Non-pigmented ciliary epithelial cell (primary cell): ENCODE measurements at places on chromosomes 6 and 20.

DNA sequence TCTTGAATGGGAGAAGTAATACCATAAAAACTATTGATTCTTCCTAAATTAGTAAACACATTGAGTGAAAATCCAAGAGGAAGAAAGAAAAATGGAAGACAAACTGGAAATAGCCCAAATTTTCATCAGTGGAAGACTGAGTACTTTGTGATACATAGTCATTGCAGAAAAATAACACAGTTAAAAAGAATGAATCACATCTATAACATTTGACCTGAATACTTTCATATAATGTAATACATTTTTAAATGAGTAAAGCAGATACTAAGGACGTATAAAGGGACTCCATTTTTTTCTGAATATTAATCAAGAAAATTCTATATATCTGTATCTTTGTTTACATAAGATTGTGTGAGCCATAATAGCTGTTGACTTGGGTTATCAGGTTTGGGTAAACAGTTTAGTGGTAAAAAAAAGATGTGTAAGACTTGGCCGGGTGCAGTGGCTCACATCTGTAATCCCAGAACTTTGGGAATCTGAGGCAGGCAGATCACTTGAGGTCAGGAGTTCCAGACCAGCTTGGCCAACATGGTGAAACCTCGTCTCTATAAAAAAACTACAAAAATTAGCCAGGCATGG, 4.3 kb upstream of the SLC17A2 start:
- DNase-seq = no peak

DNA sequence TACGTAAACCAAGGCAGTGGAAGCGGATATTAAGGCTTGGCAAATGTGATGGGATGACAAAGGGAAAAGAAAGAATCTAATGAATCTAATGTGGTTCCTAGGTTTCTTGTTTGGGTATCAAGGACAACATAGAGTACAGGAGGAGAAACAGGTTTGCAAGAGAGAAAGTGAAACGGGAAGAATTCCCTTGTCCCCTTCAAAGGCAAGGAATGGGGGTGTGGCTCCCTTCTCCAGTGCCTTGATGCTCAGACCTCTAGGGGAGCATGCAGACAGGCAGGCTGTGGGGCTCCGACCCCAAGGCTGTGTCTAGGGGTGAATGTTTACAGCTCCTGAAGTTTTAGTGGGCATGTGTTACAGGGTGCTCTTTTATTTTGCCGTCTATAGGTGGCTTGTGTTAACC, 317.5 kb upstream of the HSF2 start:
- no peak for DNase-seq

GRCh38 chr6:139639507-139639906, 265.1 kb upstream of the CITED2 start:
- no peak for DNase-seq

DNA sequence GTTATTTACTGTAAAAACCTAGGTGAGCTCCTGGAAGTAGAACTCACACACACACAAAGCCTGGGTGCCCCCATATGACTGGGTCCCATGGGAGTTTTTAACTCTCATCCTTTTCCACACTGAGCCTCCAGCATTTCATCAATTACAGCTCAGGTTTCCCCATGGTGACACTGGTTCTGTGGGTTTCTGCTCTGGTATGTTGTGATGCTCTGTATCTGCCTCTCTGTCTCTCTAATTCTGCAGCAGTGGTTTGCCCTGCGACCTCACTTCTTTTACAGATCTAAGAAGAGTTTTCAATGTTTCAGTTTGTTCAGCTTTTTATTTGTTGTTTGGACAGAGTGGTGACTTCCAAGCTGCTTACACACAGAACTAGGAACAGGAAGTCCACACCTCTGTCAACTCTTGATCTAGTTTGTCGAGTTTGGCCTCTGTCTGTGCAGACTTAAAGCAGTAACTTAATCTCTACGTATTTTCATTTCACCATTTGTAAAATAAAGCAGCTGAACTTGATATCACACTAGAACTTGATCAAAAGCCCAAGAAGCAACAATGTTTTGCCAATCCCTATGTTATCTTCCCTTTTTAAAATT, 554.3 kb downstream of the EPHA7 start:
- no peak for DNase-seq

- DNase-seq = no peak
Observed at GRCh38 chr6:32867022-32867477, 13.1 kb downstream of the PSMB9 start.

DNA sequence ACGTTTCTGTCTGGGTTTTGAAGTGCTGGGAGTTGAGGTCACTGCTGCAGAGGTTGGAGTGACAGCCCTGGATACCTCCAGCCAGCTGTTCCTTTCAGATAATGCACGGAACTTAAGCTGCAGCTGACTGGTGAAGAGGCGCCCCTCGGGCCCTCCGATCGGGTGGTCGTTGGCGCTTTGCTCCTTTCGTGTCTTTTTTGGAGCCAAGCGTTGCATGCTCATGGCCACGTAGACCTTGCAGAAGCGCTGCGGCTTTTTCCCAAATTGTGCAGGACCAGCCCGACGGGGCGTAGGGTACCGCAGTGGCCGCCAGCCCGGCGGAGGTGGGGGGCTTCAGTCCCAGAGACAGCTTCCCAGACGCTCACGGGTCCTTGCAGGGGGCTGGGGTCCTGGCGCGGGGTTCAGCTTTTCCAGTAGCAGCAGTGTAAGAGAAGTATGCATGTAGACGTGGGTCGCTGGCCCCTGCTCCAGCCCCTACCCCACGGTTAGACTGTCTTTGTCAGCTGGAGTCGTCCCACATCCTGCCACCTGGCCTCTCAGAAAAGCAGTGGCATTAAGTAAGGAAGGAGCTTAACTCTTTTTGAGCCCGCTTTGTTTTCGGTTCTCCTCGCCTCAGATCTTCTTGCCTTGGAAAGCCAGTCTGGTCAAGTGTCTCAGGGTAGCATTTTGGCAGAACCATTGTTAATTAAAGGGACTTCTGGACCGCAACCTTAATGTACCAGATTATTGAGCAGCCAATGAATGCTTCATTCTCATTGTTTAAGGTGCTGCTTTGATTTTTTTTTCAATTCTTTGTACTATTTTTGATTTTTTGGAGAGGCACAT, 838 bp downstream of the TNFAIP3 start:
- DNase-seq = no peak

GRCh38 chr6:52503851-52504781, 72.7 kb downstream of the TRAM2 start:
- no peak for DNase-seq

DNA sequence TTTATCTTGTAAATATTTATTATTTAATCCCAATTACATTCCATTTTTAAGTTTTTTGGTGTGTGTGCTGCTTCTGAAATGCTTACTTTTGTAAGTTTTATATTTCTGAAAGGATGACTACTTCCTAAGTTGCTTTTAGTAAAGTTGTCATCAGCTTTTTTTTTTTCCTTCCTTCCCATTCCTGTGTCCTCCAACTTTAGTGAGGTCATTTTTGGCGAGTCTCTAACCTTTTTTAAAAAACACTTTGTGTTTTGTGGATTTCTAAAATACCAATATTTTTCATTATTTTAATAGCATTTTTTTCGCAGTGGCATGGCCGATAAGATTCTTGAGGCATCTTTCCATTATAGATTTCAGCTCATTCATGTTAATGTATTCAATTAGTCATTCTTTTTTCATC, 30.9 kb downstream of the FIG4 start:
- DNase-seq = no peak

DNA sequence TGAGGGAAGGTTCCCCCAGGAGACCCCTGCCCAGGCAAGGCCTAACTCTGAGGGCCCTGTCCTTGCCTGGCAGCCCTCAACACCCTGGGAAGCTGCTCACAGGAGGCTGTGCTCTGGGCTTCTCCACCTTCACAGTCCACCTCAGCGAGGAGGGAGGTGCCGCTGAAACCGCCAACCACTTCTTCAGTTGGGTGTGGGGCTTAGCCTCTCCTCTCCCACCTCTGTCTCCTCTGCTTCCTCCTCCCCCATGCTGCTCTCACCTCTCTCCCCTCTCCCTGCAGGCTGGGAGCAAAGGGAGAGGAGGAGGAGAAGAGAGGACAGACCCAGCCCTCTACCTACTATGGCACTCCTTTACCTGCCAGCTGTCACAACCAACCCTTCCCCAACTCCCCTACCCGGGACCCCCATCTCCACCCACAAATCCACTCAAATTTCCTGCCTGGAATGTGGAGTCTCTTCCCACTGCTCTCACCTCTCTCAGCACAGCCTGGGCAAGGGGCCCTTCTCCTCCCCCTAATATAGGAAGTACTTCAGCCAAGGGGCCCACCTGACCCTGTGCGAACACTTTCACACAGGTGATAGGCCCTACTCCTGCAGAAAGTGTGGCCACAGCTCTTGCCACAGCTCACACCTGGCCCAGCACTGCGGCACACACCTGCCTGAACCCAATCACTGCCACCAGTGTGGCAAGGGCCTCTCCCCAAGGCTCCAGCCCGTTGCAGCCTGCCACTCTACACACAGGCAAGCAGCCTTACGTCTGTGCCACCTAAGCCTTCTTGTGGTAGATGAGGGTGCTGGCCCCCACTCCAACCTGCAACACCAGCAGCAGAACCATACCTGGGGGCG, 7.2 kb downstream of the RING1 start:
- DNase-seq = no peak

DNA sequence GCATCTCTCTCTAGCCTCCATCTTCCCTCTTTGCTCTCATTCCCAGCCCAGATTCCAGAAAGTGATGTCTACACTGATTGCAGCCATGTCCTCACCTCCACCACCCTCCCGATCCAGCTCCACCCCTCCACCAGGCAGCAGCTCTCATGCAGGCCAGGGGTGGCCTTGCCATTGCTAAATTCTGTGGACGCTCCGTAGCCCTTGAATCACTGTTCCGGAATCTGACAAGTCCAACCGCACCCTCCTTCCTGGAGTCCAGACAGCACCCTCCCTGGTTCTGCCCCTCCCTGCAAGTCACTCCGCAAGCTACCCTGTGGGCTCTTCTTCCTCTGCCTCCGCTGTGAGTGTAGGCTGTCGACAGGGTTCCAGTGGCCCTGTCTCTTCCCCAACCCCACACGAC, 26.2 kb downstream of the TNXB start:
- no peak for DNase-seq

GRCh38 chr6:126233192-126233591, 106.7 kb upstream of the CENPW start:
- no peak for DNase-seq

GRCh38 chr20:63457737-63458136, 14.7 kb downstream of the KCNQ2 start:
- no peak for DNase-seq

DNA sequence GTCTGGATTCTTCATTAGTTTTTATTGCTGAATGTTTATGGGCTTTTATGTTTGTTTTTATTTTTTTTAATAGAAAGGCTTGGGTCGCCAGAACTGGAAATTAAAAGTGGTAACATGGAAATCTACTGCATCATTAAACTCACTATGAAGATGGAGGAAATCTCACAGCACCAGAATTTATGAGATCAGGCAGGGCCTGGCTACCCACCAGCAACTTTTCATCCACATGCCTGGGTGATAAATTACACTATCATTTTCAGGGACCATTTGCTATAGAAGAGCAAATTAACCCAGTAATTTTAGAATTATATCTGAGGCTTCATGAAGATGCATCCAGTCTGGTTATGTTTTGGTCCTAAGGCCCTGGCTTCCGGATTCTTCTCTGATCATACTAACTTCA, 57.8 kb upstream of the PLCB4 start:
- no peak for DNase-seq

- DNase-seq = no peak
Observed at GRCh38 chr20:34622821-34623451, 54.0 kb downstream of the PIGU start.

DNA sequence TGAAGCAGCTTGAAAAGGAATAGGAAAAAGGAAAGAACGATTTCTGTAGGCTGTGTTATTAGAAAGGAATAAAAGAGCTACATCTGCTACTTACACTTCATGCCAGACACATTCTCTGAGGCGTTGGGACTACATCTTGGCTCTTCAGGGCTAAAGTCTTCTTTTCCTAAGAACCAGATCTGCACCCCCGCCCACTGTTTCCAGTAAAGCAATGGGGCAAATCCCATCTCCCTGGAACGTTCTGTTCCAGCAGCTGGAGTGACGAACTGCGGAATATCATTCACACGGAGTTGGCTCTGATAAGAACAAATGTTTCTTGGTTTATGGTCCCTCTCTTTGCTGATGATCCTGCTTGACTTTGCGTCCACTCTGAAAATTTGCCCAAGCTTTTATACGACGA, 26.9 kb downstream of the FAM50B start:
- DNase-seq = no peak

- DNase-seq = no peak
Observed at GRCh38 chr6:52020945-52021570, 66.4 kb downstream of the PKHD1 start.

DNA sequence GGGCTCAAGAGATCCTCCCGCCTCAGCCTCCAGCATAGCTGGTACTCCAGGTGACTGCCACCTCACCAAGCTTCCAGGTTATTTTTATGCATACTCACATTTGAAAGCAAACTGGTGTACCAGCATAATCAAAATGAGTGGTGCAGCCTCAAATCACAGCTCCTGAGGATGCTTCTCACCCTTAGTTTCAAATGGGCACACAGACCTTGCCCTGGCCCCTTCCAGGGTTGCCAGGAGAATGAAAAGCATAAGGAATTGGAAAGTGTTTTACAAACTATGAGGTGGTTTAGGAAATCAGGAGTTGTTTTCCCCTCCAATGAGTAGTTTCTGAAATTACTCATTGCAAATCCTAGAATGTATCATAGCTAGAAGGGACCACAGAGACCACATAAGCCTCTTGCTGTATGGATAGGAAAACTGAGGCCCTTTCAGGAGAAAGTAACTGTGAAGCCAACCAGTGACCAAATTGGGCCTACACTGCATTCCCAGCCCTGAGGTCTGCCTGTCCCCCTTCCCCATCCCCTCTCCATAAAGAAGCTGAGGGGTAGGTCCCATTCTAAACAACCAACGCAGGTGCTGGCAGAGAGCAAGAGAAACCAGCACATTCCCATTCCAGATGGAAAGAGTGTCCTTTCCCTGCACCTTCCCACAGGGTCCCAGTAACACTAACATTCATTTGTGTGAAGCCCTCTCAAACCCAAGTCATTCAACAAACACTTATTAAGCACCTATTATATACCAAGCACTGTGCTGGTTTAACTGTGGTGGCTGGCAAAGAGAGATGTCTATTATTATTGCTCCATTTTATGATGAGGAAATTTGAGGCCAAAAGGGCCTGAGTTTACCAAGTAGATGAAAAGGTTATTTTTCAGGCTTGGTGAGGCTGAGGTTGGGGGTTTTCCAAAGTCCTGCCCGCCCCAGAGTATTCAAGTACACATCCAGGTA, 2.1 kb upstream of the E2F1 start:
- DNase-seq = no peak

DNA sequence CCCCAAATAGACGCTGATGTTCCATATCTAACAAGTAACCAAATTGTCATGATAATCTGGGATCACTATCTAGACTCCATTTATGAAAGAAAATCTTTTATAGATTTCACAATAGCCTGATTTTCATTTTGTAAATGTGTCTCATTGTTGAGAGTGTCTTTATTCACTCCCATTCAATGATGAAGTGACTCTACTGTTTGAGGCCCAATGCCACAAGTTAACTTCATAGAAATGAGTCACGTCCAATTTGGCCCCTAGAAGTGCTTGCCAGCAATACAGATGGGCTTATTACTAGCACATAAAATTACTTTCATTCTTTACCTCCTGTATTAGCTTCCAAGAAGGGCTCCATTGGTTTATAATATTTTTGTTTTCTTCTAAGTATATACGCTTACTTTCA, 6.3 kb downstream of the IPCEF1 start:
- DNase-seq = no peak

GRCh38 chr6:12280458-12280857, 9.7 kb upstream of the EDN1 start:
- no peak for DNase-seq

GRCh38 chr20:56676001-56676400, 46.9 kb downstream of the TFAP2C start:
- DNase-seq = no peak
